ENCODE measurements at places on chromosomes 6 and 20.

DNA sequence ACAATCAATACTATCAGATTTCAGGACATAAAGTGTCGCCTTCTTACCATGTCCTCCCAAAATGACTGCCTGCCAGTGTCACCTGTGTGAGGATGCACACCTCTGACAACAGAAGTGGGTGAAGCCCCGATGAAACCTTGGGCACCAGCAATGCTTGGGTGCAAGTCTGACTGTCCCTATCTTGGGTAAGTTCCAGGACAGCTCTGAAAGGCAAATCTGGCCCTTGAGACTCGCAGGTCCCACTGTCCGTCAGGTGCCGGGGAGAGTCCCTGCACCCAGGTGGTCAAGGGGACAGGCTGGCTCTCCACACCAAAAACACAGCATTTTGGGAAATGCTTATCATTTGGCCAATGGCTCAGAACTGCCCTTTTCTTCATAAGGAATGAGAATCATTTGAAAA is 43.3 kb downstream of the EZR start:
- DNase-seq, result no peak

DNA sequence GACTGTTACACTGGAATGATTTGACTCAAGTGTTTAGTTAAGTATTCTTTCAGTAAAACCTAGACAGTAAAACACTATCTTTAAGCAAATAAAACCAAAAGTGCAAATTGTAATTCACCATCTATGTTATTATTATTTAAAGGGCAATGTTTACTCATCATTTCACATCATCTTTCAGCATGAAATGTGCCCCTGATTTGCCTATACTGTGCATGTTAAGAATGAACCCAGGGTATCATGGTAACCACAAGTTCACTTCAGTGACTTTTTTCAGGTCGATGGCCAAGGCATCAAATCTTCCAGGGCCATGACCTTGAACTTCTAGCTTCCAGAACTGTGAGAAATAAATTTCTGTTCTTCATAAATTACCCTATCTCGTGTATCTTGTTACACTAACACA is 2.1 kb upstream of the HLA-DOB start:
- no peak for DNase-seq

DNA sequence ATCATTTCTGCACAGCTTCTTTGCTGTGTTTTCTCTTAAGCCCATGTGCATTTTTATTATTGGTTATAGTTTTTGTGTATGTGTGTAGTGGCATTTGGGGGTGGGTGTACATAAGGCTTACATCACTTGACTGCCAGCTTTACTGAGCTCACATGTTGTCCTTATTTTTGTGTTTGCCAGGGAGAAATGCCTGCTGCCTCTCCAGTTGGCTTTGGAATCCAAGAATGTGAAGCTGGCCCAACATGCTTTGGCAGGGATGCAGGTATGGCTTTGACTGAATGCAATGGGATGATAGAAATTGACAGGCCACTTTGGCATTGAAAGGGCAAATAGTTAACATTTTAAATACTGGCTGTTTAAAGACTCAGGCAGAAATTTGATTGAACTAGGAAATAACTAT is 11.4 kb downstream of the PBOV1 start:
- DNase-seq, result no peak

- no peak for DNase-seq
Observed at GRCh38 chr20:34368547-34368946, 5.5 kb downstream of the ITCH start.

- DNase-seq, result no peak
Observed at GRCh38 chr20:4985658-4986057, 15.7 kb downstream of the SLC23A2 start.

GRCh38 chr6:26576407-26576843 is 20.3 kb upstream of the ABT1 start:
- no peak for DNase-seq

DNA sequence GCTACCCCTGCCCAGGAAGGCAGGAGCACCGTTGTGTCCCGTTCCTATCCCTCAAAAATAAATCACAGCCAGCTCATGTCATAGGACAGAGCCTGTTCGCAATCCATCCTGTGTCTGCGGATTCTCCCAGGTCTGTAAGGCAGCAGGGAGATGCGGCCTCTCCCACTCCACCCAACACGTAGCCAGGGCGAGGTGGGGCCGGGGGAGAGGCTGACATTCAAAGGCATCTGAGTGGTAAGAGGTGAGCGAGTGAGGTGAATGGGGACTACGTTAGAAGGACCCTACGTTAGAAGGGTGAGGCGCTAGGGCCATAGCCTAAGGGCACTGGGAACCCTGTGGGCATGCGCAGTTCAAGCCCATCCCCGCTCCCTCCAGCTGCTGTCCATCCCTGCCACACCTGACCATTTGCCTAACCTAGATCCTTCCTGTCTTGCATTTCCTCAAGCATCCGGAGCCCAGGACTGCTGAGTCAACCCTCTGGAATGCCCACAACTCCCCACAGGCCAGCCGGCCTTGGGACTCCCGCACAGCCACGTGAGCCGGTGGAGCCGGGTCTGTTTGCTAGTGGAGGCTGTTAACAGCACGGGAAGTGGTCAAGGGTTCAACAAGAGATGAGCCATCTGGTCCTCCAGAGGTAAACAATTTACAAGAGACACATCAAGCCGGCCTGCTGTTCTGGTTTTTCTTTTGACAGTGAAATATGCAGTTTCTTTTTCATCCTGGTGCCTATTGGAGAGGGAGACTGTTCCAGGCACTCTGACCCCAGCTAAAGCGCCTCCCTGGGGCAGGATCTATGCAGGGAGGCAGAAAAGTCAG is 45.9 kb downstream of the RIPOR3 start:
- no peak for DNase-seq

DNA sequence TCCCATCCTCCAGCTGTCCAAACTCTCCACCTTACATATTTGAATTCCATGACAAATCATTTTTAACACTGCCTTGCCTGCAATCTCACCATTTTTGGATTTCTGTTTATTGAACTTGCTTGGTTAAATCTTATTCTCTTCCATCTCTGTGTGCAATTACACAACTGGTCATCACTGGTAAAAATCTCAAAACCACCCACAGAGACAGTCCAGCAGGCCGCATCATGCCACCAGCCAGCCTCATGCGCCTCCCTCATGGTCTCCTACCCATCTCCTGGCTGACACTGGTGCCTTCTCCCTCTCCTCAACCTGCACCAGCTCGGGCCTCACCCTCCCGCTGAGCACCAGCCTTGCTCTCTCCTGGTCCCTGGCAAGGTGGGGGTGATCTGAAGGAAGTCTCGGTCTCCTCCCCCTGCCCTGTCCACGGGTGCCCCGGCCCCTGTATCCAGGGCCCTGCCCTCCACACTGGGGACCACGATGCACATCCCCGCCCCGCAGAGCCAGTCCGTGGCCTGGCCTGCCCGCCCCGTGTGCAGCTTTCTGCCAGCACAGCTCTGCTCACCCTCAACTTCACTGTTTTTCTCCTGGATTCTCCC is 92.0 kb downstream of the THBS2 start:
- DNase-seq, result no peak

DNA sequence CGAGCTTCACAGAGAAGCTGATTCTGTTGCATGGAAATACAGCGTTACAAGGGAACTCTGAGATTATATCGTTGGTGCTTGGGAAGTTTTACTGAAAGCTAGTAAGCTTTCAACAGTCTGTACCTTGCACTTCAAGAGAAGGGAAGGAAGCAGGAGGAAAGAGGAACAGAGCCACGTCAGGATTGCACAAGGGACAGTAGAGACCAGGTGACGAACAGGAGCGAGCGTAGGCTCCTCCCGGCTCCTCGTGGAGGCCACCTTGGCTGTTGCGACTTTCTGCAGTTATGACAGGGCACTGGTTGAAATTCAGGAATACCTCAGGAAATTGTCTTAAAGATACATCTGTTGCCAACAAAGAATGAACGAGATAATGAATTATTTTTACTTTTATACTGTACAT is 18.8 kb downstream of the RTF2 start:
- DNase-seq, result no peak

DNA sequence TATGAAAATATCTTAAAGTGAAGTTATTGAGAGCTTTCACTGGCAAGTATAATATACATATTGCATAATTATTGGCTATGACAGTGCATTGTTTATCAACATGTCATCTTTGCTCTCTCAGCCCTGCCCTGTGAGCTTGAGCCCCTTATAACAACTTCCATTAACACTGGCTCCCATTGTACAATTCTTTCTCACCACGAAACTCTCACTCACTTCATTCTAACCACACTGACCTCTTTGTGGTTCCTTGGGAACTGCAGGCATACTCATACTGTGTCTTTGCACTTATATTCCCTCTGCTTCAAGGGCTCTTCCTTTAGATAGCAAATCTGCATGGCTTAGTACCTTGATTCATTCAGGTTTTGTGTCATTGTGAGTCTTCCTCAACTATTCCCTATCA is 411.8 kb downstream of the CDKAL1 start:
- no peak for DNase-seq

- DNase-seq, result no peak
Observed at GRCh38 chr6:47256361-47256760, 53.3 kb downstream of the TNFRSF21 start.

- DNase-seq, result no peak
Observed at GRCh38 chr6:14968056-14968637, 277.7 kb upstream of the JARID2 start.

- no peak for DNase-seq
Observed at GRCh38 chr20:17969884-17970409, 1.1 kb downstream of the MGME1 start.

GRCh38 chr20:22579711-22580697 is 4.4 kb downstream of the FOXA2 start:
- DNase-seq, result no peak

DNA sequence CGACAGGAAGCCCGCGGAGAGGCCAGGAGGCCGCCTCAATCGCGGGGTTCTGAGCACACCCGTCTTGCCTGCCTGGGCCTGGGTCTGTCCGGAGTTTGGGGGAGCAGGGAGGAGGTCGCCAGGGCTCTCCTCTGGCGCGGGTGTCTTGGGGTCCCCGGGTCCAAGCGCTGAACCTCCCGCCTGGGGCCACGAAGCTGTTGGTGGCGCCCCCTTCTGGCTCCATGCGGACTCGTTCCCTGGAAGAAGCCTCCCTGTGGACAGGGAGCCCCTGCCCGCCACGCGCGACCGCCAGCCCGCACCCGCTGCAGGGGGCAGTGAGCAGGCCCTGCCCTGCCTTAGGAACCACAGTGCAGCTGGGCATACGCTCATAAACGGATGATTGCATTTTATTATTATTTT is 44.7 kb downstream of the MCUR1 start:
- no peak for DNase-seq

- no peak for DNase-seq
Observed at GRCh38 chr6:120775698-120776097, 558.6 kb downstream of the TBC1D32 start.

- no peak for DNase-seq
Observed at GRCh38 chr20:33209789-33210188, 7.4 kb upstream of the BPIFA3 start.

- no peak for DNase-seq
Observed at GRCh38 chr20:44603327-44603726, 20.9 kb downstream of the PKIG start.

- DNase-seq, result no peak
Observed at GRCh38 chr6:10630178-10630577, 64.2 kb downstream of the C6orf52 start.

DNA sequence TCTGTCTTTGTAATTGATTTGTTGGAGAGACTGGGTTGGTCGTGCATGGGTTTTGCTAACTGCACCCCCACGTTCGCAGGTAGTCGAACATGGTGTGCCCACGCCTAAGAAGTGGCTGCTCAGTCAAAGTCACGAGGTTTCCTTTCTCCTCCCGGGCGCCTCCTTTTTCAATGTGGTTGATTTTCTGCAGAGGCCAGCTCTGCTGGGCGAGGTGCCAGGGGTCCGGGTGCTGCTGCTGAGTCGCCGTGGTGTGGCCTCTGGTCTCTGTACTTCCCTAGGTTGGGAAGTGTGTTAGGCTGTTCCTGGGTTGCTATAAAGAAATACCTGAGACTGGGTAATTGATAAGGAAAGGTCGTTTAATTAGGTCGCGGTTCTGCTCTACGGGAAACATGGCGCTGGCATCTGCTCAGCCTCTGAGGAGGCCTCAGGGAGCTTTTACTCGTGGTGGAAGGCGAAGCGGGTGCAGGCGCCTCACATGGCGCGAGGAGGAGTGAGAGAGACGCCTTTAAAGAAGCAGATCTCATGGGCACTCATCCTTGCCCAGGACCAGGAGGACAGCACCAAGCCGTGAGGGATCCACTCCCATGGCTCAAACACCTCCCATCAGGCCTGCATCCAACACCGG is 14.1 kb downstream of the OSBPL2 start:
- no peak for DNase-seq

DNA sequence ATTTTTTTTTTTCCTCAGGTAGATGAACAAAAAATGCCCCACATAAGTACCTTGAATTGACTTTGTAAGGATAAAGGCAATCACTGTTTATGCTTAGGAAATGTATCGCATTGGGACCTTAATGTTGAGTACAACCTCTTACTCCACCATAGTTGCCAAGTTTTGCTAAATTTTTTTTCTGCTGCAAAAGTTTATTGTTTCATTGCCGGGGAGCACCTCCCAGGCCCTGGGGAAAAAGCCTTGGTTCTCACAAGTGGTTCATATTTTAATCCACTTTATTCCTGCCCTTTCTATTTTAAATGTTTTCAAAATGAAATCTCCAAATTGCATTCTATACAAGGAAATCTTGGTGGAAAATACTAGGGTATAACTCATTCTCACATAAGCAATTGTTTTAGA is 52.3 kb upstream of the UTRN start:
- no peak for DNase-seq

DNA sequence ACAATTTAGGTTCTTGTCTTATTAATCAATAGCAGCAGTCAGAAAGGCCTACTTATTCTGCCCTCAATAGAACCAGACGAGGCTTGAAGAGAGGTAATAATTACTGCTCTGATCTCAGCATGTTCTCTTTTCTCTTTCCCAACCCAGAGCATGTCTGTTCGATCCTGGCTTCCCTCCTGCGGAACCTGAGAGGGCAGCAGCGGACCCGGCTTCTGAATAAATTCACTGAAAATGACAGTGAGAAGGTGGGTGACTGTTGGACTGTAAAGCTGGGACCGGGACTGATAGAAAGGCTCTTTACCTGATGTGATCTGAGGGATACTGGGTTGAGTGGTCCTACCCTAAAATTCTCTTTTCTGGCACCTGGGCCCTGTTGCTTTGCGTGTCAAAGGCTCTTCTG is 63.0 kb upstream of the VSTM2L start:
- no peak for DNase-seq

All from stimulated activated CD4-positive, alpha-beta T cell treated with anti-CD3 and anti-CD28 coated beads, Interleukin-12 subunit alpha, Interleukin-12 subunit beta, amount 100 ng/mL, for 24 hours (primary cell).